ENCODE measurements at places on chromosomes 4 and X.

- no peak for DNase-seq
Observed at GRCh38 chrX:135436966-135437866, 15.5 kb downstream of the SMIM10L2A start.

DNA sequence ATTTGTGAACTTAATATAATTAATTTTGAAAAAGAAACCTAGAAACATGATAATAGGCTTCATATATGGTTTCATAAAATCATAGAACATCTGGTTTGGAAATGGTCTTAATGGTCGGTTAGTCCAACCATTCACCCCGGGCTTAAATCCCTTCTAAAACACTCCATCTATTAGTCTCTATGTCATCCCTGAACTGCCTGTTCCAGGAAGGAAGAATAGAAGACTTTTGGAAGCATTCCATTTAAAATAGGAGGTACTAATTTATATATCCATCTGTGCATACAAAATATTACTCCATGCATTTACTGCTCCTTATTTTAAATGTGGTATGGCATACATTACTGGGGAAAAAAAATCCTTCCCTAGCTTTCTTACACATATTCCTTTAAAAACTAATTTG is 262.2 kb upstream of the DDX53 start:
- no peak for DNase-seq

DNA sequence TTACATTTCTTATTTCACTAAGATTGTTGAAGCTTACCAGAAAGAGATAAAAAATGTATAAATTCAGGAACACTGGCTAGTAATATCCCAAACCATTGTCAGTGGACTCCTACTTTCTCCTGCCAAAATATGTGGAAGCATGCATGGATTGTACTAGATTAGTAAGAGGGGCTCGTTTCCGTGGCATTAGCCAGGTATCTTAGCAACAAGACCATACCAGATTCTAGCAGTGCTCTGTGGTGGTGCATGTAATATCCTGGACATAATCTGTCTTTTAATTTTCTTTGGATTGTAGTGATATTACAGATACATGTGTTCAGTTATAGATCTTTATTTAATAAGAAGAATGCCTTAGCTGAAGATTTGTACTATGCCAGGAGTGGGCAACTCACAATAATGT is 371.9 kb upstream of the PITX2 start:
- DNase-seq, result no peak

DNA sequence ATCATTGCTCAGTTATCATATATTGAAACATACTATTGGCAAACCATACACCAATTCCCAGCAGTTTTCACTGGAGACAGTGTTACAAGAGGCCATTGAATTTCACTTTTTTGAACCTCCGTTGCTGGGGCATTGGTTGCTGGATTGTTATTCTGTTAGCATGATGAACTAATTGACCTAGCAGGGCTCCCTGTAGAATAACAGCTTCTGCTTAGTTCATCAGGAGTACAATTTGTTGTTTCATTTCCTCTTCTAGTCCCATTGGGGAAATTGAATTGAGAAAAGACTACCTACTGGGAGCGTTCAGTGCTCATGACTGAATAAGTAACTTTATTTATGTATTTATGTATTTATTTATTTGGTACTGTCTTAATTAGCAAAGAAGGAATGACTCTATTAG is 151.6 kb downstream of the SLIT2 start:
- no peak for DNase-seq

GRCh38 chrX:38985375-38985774 is 184.1 kb downstream of the MID1IP1 start:
- DNase-seq, result peak; percentile 20

- DNase-seq, result peak; percentile 0
Observed at GRCh38 chrX:20829665-20830491, 544.3 kb upstream of the CNKSR2 start.

Data from EH (cell line).